Fibroblast of mammary gland (primary cell): ENCODE measurements at places on chromosomes 11 and 22.

DNA sequence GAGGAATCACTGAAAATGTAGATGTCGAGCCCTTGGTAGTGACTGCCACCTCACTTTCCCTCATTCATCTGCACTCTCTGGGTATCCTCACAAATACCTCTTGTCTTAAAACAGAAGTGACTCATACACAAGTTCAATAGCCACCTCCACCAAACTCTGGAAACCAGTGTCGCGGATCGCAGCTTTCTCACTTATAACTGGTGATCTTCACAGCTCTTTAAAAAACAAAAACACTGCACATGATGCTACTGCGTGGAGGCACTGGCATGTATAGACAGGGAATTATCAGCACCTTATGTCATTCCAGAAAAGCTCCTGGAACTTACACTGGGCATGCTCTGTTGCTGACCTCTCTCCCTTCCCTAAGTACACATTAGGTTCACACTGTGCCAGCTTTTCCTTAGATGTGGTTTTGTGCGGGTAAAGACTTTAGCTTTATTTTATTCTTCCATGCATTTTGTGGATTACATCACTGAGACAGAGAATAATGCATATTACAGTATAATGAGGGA is 425.5 kb upstream of the CADM1 start:
- DNase-seq: no peak

GRCh38 chr11:77107950-77108349 is 5.3 kb downstream of the OMP start:
- DNase-seq: peak; percentile 96

DNA sequence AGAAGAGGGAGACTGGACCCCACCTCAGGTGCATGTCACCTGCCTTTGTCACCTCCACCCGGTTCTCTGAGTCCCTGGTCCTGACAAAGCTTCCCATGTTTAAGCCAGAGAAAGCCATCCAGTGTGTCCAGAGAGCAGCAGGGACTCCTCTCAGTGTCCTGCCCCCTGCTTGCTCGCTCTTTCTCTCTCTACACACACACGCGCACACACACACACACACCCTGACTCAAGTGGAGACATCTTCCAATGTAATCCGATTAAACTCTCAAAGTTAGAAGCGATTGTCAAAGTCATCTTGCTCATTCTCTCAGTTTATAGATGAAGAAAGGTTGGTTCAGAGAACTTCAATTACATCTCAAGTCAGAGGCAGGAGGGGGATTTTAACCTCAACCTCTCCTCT is 19.7 kb upstream of the PHF21B start:
- no peak for DNase-seq

- DNase-seq: peak; percentile 58
Observed at GRCh38 chr11:73237471-73238290, 19.6 kb downstream of the P2RY2 start.

GRCh38 chr11:111456859-111457730 is 55.1 kb downstream of the BTG4 start:
- DNase-seq: no peak

- peak; percentile 8 for DNase-seq
Observed at GRCh38 chr11:109123816-109124787, 297.9 kb upstream of the C11orf87 start.

GRCh38 chr22:19398652-19399051 is 32.9 kb downstream of the HIRA start:
- DNase-seq: no peak

DNA sequence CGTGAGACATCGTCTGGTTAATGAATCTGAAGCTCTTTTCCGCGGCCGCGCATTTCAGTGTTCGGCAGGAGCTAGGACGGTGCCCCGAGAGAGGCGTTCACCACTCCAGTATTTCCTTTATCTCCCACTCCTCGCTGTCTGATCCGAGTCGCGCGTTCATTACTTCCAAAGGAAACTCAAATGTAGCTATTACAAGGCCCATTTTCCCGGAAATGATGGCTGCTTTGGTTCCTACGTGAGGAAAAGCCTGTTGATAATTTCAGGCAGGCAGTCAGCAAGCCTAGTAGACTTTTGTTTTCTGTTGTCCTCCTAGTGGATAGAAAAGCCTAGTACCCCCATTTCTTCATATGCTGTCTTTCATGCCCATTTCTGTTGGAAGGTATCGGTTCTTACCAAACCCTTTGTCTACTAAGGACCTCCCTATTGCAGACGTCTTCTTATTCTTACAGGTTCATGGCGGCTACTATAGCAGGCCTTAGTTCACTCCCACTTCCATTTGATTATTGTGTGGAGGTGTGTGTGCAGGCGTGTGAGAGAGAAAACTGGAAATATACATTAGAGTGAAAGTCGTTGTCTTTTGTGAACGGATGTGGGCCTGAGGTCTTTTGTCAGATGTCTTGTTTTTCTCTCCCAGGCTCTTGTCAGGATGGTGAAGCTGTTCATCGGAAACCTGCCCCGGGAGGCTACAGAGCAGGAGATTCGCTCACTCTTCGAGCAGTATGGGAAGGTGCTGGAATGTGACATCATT is 737 bp downstream of the RBM4 start:
- peak; percentile 43 for DNase-seq

GRCh38 chr11:56842814-56843794 is 94.6 kb upstream of the OR9G4 start:
- no peak for DNase-seq

- no peak for DNase-seq
Observed at GRCh38 chr22:21902296-21903087, 35.0 kb upstream of the MAPK1 start.

DNA sequence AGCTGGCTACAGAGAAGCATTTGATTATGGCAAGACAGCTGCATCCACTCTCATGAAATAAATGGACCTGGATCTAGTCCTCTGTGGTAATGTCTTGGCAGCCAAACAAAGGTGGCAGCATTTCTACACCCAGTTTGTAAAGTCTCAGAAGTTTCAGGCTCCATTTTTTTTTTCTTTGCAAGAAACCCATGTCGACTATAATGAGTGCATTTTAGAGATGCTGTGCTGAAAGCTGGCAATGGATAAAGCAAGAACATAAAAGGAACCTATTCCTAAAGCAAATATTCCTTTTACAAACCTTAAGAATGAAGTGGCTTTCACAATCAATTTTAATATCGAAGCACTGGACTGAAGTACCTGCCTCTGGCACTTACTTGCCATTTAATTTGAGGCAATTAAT is 33.5 kb downstream of the THAP12 start:
- no peak for DNase-seq

DNA sequence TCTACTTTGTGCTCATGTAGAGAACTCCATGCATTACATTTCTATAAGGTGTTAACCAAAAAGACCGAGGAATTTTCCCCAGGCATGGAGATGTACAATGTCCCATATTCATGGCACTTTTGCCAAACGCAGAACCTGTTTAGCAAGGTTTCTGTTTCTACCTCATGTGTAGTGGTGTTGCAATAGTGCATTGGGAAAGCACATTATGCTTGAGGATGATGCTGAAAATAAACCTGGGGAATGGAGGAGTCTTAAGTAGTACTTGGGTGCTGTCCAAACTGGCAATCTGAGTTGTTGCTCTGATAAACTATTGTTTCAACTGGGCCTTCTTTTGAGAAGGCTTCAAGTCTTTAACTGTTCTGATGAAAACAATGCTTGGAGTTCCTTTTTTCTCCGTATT is 11.5 kb upstream of the MUC15 start:
- peak; percentile 80 for DNase-seq

DNA sequence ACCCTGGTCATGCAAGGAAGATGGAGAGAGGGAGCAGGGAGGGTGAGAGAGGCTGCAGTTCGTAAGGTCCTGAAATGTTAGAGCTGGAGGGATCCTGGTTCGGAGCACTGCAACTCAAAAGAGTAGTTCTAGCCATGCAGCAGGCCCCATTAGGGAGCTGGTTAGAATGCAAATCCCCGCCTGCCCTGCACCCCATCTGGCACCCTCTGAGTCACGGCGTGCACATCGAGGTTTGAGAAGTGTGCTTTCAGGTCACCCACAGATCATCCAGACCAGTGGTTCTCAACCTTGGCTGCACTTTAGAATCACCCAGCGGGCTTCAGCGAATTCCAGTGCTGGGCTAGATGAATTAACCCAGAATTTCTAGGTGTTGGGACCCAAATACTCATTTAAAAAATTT is 48.2 kb downstream of the ST3GAL4 start:
- no peak for DNase-seq

DNA sequence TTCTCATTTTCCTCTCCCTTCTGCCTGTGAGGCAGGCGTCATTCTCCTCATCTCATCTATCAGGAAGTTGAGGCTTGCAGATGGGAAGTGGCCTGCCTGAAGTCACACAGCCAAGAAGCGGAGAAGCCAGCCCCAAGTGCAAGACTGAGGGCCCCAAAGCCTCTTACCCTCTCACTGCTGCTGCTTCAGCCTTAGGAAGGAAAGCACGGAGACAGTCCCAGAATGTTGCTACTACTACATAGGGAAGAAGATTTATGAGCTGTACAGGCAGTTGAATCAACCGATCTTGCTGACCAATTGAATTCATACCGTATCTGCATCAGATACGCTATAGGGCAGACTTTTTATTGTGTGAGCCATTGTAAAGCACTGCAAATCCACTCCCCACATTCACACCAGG is 89.0 kb downstream of the CWC15 start:
- no peak for DNase-seq

- peak; percentile 71 for DNase-seq
Observed at GRCh38 chr22:39309881-39310714, 9.3 kb downstream of the RPL3 start.

DNA sequence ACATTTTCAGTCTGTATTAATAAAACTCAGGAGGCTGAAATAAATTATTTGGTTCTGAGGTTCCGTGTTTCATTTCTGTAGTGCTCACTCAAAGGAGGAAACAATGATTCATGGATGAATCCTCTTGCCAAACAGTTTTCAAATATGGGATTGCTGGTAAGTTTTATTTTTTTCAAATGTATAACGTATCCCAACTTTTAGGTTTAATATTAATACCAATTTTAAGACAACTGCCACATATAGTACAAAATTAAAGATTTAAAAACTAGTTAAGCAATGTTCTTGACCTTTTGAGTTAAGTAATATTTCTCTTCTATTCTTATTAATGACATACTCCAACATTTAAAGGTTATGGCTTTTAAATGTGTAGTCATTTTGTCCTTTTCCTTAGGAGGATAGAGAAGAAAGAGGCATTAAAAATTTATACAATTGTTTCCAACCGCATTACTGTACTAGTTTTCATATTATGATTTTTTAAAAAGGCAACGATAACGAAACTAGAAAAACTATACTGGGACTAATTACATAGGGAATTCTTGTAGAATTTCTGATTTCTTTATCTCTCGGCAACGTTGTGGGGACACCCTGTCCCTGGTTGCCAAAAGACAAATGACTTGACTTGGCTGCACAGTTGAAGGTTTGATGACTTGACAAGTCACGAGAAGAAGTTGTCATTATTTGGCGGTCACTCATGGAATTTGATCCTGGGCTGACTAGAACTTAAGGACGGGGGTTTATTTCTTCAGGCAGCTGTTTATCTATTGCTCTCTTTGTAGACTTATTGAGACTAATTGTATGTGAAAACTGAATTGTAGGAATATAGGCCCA is 69.1 kb upstream of the ADSL start:
- peak; percentile 73 for DNase-seq

GRCh38 chr11:133677387-133677786 is 145.1 kb upstream of the OPCML start:
- no peak for DNase-seq

- no peak for DNase-seq
Observed at GRCh38 chr11:37916331-37916730, 1318.3 kb upstream of the RAG2 start.

- no peak for DNase-seq
Observed at GRCh38 chr22:23222793-23223568, 42.7 kb downstream of the BCR start.

DNA sequence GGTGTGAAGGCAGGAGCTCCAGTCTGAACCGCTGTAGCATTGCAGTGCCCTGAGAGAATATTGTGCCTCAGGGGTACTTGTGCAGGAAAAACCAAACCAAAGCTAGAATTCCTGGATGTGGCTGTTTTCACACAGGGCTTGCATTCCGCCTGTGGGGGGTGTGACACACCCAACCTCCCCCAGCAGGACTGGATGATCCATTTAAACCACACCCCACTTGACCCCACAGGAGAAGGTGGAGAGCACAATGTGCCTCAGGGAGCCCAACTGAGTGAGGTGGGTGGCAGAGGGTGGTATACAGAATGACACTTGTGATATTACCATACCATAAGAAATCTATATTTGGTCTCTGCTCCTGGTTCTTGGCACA is 66.9 kb upstream of the SLC22A12 start:
- DNase-seq: no peak

- no peak for DNase-seq
Observed at GRCh38 chr11:111367411-111368284, 11.4 kb downstream of the POU2AF1 start.

GRCh38 chr11:126137136-126137535 is 74.3 kb downstream of the RPUSD4 start:
- peak; percentile 65 for DNase-seq

GRCh38 chr11:64566042-64566914 is 24.7 kb upstream of the SLC22A12 start:
- peak; percentile 89 for DNase-seq

- DNase-seq: peak; percentile 86
Observed at GRCh38 chr11:65429068-65429681, 6.6 kb downstream of the NEAT1 start.
